ENCODE measurements at places on chromosomes 11 and 22. TPM values are rescaled to one million over a fixed set of nuclear protein-coding genes. Genes with fewer than 3 reads are reported as not detected.

The TECTA gene
- 0.72 TPM for total RNA-seq

The IL17REL gene
- total RNA-seq: not detected

The NLRP6 gene
- not detected for total RNA-seq

The CDC42EP2 gene
- total RNA-seq: 15.0 TPM

The POU2AF3 gene
- total RNA-seq: 0.36 TPM

The HBB gene
- not detected for total RNA-seq

The ASRGL1 gene
- 0.59 TPM for total RNA-seq

The OR51B2 gene
- total RNA-seq: not detected

The SLC22A8 gene
- total RNA-seq: not detected

The UPK3A gene
- total RNA-seq: not detected

DNA sequence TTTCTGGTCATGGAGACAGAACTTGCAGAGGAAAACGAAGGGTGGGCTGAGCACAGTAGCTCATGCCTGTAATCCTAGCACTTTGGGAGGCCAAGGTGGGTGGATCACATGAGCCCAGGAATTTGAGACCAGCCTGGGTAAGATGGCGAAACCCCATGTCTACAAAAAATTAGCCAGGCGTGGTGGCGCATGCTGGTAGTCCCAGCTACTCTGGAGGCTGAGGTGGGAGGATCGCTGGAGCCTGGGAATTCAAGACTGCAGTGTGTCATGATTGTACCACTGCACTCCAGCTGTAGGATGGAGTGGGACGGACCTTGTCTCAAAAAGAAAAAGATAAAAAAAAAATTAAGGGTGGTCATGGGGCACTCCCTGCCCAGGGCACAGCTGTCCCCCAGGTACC lies 5.9 kb downstream of the SERPINH1 start:
- peak overlapping the region; percentile 29 for H3K27ac ChIP-seq
- DNase-seq: no peak
- no peak overlapping the region for H3K4me3 ChIP-seq
- no peaks in the 10 kb centered on the region for H3K27me3 ChIP-seq
- peaks cover 85% of the 10 kb centered on the region for H3K36me3 ChIP-seq
- H3K4me1 ChIP-seq: peaks cover 38% of the 10 kb centered on the region

- no peak for DNase-seq
- H3K36me3 ChIP-seq: no peaks in the 10 kb centered on the region
- no peaks in the 10 kb centered on the region for H3K4me1 ChIP-seq
- H3K4me3 ChIP-seq: no peak overlapping the region
- no peak overlapping the region for H3K27ac ChIP-seq
Observed at GRCh38 chr22:48615171-48616008, 1212.3 kb downstream of the BRD1 start.

DNA sequence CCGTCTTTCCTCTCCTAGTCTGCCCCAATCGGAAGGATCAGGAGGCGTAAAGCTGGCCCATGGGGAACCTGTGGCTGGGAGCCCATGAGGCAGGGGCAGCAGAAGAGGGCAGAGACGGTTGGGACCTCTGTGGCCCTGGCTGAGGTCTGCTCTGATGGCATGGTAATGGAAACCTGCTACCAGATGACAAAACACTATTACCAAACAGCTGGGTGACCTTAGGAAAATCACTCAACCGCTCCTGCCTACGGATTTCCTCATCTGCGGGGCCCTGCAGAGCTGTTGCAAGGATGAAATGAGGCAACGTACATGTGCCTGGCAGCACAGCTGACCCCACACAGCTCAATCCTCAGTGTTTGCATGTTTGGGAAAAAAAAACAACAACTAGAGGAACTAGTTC lies 4.6 kb downstream of the AP5B1 start:
- no peak overlapping the region for H3K4me3 ChIP-seq
- no peak overlapping the region for H3K27ac ChIP-seq

DNA sequence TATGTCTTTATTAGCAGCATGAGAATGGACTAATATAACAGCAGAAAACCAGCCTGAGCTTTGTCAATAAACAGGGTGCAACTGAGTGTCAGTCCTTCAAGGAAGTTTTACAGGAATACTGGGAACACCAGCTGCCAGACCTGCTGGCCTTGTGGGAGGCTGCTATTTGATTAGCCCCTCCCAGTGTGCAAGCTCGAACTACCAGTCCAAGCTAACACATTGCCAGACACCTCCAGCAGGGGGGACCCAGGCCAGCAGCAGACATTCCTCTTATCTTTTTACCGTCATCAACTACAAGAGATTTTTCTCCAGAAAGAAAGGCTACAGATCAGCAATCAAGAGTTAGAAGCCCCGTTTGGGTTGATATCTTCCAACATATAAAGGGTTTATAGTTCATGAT lies 942.8 kb upstream of the TENM4 start:
- H3K4me1 ChIP-seq: no peaks in the 10 kb centered on the region
- H3K4me3 ChIP-seq: no peak overlapping the region
- no peaks in the 10 kb centered on the region for H3K36me3 ChIP-seq
- H3K27ac ChIP-seq: no peak overlapping the region

- H3K36me3 ChIP-seq: peaks cover 18% of the 10 kb centered on the region
- no peaks in the 10 kb centered on the region for H3K4me1 ChIP-seq
- H3K27ac ChIP-seq: no peak overlapping the region
- no peak for DNase-seq
- H3K4me3 ChIP-seq: no peak overlapping the region
Observed at GRCh38 chr11:46413760-46414465, 22.3 kb upstream of the CHRM4 start.

GRCh38 chr22:37801946-37802309 lies 5.8 kb upstream of the GCAT start:
- H3K27ac ChIP-seq: no peak overlapping the region
- peak; percentile 53 for DNase-seq
- H3K4me1 ChIP-seq: peaks cover 19% of the 10 kb centered on the region
- H3K27me3 ChIP-seq: no peaks in the 10 kb centered on the region
- no peaks in the 10 kb centered on the region for H3K36me3 ChIP-seq
- peak overlapping the region; percentile 80 for H3K4me3 ChIP-seq

DNA sequence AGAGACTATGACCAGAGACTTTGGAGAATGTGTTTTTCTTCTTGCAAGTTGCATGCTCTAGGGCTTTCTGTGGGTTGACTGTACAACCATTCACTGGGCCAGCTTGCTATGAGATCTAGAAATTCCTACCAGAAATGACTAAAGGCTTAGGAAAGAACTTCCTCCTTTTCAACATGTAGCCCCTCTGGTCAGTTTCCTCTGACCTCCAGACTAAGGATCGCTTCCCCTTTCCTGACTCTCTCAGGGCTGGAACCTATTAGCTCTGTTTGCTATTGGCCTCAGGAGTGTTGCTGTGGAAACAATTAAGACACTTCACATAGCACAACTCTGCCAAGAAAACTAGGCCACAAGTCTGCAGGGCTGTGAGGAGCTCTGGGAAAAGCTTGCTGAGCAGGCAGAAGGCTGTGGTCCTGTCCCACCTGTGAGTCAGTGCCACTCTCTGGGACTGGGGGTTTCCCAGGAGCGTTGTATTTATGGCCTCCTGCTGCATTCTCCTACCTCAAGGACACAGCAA lies 10.7 kb downstream of the CRY2 start:
- H3K27me3 ChIP-seq: no peaks in the 10 kb centered on the region
- H3K36me3 ChIP-seq: peaks cover 33% of the 10 kb centered on the region
- peaks cover 40% of the 10 kb centered on the region for H3K4me1 ChIP-seq
- peak overlapping the region; percentile 89 for H3K27ac ChIP-seq

DNA sequence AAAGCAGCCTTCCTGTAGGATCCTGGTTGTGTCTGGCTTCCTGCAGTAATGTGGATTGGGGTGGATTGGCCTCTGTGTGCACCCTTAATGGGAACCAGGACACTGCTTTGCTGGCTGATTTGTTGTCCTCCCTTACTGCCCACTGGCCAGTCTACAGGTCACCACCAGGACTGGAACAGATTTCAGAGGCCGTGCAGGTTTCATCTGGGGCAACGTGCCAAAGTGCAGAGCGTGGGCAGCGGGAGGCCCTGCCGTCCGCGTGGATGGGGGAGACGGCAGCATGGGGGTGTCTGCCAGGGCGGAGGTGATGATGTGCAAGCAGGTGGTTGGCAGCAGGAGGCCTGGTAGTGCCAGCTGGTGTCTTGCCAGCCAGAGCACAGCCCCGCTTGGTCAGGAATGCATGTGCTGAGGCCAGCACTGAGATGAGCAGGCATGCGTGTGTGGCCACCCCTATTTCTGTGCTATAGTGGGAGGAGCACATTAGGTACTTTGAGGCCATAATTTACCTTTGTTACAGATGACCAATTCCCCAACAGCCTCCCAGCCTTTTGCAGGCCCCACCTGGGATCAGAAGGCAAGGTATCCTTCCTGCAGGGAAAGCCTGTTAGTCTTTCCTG lies 24.3 kb downstream of the BCR start:
- no peaks in the 10 kb centered on the region for H3K4me1 ChIP-seq
- H3K36me3 ChIP-seq: no peaks in the 10 kb centered on the region
- H3K27me3 ChIP-seq: no peaks in the 10 kb centered on the region
- no peak for DNase-seq
- H3K27ac ChIP-seq: no peak overlapping the region
- no peak overlapping the region for H3K4me3 ChIP-seq

- no peaks in the 10 kb centered on the region for H3K4me1 ChIP-seq
- no peaks in the 10 kb centered on the region for H3K27me3 ChIP-seq
- no peak overlapping the region for H3K27ac ChIP-seq
- H3K36me3 ChIP-seq: no peaks in the 10 kb centered on the region
- no peak overlapping the region for H3K4me3 ChIP-seq
- DNase-seq: no peak
Observed at GRCh38 chr11:104476898-104477297, 313.0 kb upstream of the PDGFD start.

DNA sequence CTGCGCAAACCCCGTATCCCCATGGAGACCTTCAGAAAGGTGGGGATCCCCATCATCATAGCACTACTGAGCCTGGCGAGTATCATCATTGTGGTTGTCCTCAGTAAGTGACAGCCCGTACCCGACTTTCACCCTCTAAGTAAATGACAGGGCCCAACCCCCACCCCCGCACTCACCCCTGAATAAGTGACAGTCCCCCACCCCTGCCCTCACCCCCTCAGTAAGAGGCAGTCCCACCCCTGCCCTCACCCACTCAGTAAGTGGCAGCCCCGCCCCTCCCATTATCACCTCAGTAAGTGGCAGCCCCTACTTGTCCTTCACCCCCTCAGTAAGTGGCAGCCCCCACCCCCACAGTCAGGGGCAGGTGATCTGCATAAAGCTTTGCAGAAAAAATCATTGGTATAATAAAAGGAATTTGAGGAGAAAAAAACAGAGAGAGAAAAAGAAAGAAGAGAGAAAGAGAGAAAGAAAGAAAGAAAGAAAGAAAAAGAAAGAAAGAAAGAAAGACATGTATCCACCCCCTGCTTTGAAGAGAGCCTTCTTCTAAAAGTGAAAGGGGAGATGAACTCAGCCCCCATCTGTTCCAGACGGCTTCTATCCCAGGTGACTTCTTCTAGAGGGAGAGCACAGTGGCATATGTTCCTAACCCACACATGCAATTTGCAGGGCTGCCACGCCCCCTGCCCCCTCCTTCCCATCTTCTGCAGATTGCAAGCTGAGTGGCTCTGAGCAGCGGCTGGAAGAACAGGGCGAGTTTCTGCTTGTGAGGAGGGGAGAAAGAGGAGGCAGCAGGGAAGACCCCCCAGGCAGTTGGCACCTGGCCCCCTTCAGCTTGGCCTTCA lies 12.5 kb upstream of the SMIM35 start:
- H3K27me3 ChIP-seq: peaks cover 5% of the 10 kb centered on the region
- no peak overlapping the region for H3K4me3 ChIP-seq
- H3K36me3 ChIP-seq: no peaks in the 10 kb centered on the region
- H3K27ac ChIP-seq: no peak overlapping the region
- H3K4me1 ChIP-seq: no peaks in the 10 kb centered on the region

DNA sequence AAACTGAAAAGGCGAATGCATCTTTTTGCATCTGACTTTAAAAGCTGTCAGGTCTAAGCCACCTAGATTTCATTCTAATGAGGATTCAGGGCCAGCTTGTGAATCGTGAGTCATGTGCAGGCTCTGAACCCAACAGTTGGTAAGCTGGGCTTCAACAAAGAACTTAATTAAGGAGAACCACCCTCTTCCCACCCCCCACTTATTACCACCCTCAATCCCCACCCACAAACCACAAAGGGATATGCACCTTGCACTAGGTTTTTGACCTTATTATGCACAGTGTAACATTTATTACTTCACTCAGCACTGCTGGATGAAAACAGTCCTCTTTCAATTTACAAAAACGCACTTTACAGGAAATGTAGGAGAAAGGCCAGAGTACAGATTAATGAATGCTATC lies 94.1 kb upstream of the LIN7C start:
- H3K27ac ChIP-seq: no peak overlapping the region
- no peaks in the 10 kb centered on the region for H3K27me3 ChIP-seq
- no peaks in the 10 kb centered on the region for H3K4me1 ChIP-seq
- no peaks in the 10 kb centered on the region for H3K36me3 ChIP-seq
- DNase-seq: no peak

- no peak for DNase-seq
- no peaks in the 10 kb centered on the region for H3K36me3 ChIP-seq
- no peaks in the 10 kb centered on the region for H3K27me3 ChIP-seq
- no peaks in the 10 kb centered on the region for H3K4me1 ChIP-seq
Observed at GRCh38 chr11:114499756-114500155, 59.9 kb downstream of the NXPE1 start.

GRCh38 chr22:39469681-39470450 lies 13.1 kb downstream of the MGAT3 start:
- H3K4me3 ChIP-seq: no peak overlapping the region
- peak; percentile 64 for DNase-seq
- H3K27ac ChIP-seq: no peak overlapping the region

- H3K4me1 ChIP-seq: peaks cover 8% of the 10 kb centered on the region
- DNase-seq: peak; percentile 55
- no peak overlapping the region for H3K27ac ChIP-seq
- no peak overlapping the region for H3K4me3 ChIP-seq
- no peaks in the 10 kb centered on the region for H3K27me3 ChIP-seq
Observed at GRCh38 chr11:46127150-46127638, 5.9 kb upstream of the PHF21A start.

DNA sequence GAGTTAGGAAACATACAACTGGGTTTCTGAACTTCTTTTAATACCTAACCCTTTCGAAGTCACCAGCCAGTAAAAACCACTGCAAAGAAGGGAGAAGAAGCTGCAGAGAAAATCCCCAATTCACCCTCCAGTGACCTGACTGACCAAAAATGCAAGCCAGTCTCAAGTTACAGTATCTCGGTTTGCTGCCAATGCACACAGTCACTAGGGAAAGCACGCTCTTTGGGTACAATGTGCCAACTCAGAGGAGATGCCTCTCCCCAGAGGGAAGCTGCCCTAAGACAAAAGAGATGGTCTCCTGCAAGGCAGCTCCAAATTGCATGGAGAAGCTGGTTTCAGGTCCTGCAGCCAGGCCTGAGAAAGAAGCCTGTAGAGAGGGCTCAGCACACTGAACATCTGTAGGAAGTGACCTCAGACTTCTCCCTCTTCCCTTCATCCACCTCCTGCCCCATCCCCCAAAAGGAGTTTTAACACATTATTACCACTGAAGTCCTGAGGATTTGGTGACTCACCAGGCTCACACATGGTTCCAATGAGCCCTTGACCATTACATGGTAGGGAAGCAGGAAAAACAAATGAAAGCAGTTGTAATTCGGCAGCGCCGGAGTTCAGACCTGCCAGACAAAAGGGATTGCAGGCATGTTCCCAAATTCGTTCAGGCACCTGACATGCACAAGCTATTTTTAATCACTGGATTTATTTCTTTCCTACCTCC lies 90.1 kb downstream of the ETS1 start:
- peak overlapping the region; percentile 96 for H3K27ac ChIP-seq
- no peaks in the 10 kb centered on the region for H3K27me3 ChIP-seq
- DNase-seq: peak; percentile 69
- H3K4me1 ChIP-seq: peaks cover 95% of the 10 kb centered on the region

All from osteoblast (primary cell).